Cerebellar cortex (tissue), 1 donor: ENCODE measurements at places on chromosomes 3 and 15.

DNA sequence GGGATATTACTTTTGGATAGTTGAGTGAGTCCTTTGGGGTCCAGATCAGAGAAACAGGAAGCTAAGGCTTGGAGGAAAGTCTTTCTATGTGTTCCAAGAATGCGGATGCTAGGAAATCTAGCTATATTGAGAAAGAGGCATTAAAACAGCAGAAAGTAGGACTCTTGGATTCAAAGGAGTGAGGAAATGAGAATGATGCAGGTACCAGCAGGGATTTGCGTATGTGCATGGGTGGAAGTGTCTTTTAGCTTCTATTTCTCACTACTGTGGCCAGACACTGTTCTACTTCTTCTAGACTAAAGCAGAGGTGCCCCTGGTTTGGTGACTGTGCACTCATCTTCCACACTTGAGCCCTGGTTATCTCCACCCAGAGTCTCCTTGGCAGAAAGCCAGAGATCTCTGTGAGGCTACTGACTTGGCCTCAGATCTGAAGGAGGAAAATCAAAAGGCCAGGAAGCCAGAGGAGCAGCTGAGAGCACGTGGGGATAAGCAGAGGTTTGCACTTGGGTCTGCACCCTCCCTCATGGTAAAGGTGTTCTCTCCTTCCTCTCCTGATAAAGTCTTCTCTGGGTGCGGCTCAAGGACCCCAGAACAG, 44.3 kb downstream of the ATP2B2 start:
- no peak for DNase-seq

DNA sequence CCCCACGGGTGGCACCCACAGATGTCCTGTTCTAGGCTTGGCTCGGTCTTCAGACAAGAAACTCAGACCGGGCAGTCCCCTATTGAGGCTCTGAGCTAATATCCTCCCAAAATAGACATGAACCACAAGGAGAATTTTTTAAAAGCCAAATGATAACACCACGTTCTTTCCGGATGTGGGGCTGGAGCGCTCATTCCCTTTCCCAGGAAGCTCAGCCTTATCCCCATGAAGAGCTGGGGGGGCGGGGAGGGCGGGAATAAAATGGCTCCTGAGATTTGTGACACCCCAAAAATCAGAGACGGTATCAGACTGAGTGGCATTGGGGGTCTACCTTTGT, 1.1 kb downstream of the SLC6A1 start:
- no peak for DNase-seq

- no peak for DNase-seq
Measured at GRCh38 chr15:71447328-71448250, 332.3 kb downstream of the THSD4 start.

DNA sequence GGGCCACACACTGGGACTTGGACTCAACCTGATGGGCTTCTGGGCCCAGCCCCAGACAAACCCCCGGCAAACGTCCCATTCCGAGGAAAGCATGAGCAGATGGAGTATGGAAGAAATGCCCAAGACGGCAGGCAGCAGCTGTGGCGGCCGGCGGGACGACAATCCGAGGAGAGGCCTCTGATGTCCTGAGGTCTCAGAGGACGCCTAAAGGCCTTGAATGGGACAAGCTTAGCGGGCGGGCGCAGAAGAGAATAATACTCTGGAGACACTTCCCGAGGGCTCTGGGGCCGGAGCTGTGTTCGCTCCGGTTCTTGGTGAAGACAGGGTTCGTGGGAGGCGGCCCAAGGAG, 482 bp upstream of the OGG1 start:
- DNase-seq = no peak

GRCh38 chr3:195800240-195800639, 11.5 kb downstream of the MUC4 start:
- DNase-seq = no peak

DNA sequence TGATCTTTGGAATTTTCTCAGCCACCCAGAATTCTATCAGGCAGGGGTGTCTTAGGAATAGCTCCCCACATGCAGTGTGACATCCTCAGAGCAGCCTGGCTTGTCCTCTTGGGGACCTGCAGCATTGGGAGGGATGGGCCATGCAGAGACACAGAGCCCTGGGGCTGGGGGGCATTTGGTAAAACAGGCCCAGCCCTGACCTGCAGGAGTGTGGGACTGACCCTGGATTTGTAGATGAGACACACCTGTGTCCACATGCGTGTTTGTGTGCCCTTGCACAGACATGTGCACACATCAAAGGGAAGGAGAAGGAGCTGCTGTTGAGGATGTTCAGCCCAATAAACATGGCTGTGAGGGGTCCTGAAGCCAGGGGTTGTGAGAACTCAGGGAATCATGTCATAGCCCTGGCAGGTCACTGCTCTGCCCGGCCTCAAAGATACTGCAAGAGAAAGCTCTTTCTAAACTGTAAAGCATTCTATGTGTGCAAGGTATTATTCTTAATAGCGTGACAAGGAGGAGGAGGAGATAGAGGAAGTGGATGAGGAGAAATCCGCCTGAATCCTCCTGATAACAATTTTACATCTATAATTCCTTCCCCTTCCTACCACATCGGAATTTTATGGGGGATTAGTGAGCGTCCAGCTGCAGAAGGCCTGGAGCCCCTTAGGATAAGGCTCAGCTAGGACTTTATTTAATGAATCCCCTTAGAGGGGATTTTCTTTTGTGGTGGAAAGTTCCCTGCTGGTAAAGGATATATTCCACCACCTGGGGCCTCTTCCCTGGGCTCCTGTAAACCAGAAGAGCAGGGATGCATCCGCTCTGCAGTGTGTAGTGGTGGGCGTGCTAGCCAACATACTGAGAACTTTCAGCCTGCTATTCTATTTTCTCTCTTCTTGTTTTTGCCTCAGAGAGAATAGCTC, 245.5 kb downstream of the EPHB1 start:
- no peak for DNase-seq

DNA sequence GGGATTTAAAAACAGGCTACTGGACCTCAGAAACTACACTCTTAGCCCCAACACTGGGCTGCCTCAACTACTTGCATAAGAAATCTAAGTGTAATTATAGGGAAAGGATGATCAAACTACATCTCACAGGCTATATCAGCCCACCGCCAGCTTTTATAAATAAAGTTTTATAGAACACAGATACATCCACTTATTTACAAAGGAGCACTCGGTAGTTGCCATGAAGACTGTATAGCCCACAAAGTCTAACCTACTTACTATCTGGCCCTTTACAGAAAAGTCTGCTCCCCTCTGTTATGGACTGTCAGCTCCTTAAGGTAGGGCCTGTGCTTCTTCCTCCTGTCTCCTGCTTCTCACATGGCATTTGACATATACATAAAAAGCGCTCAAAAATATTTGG, 9.5 kb downstream of the OSBPL10 start:
- DNase-seq = no peak

GRCh38 chr3:143356839-143357238, 237.3 kb downstream of the CHST2 start:
- no peak for DNase-seq

- DNase-seq = no peak
Measured at GRCh38 chr3:140467104-140467577, 210.7 kb upstream of the TRIM42 start.

GRCh38 chr3:65521032-65521431, 517.7 kb downstream of the MAGI1 start:
- no peak for DNase-seq
